ENCODE measurements at places on chromosomes 3 and 15.

DNA sequence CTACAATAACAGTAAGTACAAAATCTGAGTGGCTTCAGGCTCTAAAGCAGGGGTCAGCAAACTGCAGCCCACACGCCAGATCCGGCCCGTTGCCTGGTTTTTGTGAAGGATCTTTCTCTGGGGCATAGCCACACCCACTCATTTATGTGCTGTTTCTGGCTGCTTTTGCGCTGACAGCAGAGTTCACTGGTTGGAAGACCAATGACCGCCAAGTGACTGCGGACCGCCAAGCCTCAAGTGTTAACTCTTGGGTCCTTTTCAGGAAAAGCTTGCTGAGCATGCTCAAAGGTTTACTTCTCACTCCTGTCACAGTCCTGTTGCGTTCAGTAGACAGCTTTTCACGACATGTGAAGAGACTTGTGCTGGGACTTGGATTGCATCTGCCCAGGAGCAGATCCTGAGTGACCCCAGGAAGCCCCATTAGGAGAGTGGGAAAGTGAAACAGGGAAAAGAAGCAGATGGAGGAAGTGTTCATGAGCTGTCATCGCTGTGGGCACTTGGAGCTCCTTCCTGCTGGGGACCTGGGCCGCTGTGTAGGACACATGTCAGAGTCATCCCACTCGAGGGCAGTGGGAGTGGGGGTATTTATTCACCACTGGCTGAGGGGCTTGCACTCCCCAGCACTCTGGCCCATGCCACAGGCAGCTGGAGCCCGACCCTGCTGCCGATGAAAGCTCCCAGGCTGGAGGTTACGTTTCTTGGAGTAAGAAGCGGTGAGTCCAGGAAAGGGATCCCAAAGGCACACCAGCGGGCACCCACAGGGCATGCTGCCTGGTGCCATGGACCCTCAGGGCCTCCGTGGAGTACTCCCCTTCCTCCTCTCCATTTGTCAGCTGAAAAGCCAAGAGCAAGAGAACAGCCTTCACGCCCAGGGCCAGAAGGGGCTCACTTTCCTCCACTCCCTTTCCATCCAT, 249.1 kb downstream of the PLCL2 start:
- no peak for DNase-seq

DNA sequence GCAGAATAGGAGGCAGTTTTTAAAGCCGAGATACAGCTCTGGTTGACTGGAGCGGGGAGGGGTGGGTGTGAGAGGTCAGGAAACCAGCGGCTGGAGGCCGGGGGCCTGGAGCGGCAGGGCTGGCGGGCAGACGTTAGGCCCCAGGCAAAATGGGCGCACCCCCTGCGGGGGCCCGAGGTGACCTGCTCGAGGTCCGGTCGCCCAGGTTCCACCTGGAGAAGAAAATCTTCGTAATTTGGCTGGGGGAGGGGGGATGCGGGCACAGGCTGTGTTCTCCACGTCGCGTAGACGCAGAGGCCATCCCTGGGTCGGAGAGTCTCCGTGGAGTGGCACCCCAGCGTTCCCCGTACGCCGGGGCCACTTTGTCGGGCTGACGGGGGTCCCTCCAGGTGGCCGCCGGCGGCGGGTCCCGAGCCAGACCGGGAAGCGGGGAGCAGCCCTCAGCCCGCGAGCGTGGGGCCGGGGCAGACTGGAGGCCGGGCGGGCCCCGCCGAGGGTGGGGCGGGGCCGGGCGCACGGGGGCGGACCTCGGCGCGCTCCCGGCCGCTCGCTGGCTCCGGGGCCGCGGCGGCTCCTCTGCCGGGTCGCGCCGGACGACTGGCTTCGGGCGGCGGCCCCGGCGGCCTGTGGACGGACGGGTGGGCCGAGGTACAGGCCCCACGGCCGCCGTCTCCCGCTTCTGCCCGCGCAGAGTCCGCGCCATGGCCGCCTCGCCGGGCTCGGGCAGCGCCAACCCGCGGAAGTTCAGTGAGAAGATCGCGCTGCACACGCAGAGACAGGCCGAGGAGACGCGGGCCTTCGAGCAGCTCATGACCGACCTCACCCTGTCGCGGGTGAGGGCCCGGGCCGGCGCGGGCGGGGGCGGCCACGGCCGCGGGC, at the start of gene CRTC3:
Gene CRTC3 (plus strand): TSS at position 553 of the 879 bp plus-strand sequence. CDS start 149 bp downstream, at position 702.
- DNase-seq = no peak

DNA sequence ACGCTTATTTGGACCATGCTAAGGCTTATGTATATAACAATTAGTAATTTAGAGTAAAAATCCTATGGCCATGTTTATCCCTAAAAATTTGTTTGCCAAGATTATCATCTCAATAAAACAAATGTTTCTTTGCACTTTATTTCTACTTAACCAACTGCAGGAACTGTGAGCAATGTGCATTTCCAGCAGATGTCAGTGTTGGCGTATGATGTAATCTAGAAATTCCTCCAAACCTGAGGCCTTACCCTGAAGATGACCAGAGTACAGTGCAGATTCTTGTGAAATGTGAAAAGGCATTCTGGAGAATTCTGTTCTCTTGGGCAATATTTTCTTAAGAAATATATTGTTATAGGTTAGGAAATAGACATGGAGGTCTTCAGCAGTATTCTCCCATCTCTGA, 205.9 kb downstream of the MBNL1 start:
- DNase-seq = no peak

DNA sequence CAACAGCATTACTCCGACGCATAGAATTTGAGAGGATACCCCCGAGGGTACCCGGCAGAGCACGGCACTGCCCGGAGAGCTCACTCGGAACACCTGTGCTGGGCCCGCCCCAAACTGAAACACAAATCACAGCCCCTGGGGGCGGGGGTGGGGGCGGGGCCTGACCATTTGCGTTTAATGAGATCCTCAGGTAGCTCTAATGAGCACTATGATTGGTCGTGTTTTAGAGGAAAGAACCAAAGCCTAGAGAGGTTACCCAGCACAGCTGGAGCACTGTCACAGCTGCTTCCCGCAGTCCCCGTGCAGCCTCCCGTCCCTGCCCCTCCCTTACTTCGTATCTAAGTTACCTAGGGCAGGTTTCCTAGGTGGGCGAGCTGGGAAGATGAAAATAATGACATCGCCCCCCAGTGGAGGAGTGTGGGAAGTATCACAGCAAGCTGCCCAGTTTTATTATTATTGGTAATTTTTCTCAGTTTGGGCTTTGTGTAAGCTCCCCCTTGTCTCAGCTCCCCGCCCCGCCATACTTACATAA, 187.1 kb downstream of the PDE8A start:
- no peak for DNase-seq

- no peak for DNase-seq
Measured at GRCh38 chr3:124878561-124879336, 8.4 kb downstream of the ITGB5 start.

- DNase-seq = no peak
Measured at GRCh38 chr3:127339928-127340861, 52.3 kb upstream of the PRR20G start.

DNA sequence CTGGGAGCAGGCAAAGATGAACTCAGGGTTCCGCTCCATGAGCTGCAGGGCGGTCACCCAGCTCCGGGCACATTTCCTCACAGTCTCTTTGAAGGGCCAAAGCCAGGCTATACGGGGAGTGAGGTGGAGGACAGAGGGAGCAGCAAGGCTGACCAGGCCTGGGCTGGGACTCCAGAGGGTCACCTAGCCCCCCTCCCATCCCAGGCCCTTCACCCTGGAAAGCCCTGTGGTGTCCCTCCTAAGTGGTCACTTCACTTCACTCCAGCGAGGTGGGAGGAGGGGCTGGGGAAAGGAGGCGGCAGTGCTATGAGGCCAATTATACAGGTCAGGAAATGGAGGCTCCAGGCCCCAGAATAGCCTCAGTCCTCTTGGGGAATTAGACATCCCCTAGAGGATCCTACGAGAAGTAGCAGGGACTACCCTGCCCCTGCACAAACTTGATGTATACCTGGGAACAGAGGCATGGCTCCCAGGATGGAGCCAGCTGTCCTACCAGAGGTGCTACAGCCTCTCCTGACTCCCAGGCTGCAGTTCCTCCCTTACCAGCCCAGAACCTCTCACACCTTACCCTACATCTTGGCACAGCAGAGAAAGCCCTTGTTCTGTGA, 5.7 kb downstream of the MAN2C1 start:
- no peak for DNase-seq

GRCh38 chr15:92520914-92521623, 127.4 kb downstream of the ST8SIA2 start:
- DNase-seq = no peak

DNA sequence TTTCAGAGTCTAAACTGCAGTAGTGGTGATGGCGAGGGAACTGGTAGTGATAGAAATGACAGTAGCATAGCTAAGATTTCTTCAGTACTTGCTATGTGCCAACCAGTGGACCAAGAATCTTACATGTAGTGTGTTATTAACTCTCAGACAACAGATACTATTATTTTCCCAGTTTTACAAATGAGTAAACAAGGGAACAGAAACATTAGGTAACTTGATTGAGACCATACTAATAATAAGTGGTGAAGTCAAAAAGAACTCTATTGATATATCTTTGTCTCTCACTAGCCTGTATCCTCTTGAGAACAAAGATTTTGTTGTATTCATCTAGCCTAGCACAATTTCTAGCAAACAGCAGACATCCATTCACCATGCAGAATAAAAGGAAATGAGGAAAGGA, 250.1 kb downstream of the ZBTB20 start:
- DNase-seq = no peak

- DNase-seq = no peak
Measured at GRCh38 chr15:57878573-57878972, 172.1 kb downstream of the POLR2M start.

DNA sequence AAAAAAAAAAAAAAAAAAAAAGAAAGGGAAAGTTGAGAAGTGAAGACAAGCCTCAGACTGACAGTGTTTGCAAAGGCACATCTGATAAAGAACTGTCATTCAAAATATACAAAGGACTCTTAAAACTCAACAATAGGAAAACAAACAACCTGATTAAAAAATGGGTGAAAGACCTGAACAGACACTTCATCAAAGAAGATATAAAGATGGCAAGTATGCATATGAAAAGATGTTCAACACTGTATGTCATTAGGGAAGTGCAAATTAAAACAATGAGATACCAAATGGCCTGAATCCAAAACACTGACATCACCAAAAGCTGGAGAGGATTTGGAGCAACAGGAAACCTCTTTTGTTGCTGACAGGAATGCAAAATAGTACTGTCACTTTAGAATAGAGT, 48.6 kb downstream of the MCCC1 start:
- DNase-seq = no peak

DNA sequence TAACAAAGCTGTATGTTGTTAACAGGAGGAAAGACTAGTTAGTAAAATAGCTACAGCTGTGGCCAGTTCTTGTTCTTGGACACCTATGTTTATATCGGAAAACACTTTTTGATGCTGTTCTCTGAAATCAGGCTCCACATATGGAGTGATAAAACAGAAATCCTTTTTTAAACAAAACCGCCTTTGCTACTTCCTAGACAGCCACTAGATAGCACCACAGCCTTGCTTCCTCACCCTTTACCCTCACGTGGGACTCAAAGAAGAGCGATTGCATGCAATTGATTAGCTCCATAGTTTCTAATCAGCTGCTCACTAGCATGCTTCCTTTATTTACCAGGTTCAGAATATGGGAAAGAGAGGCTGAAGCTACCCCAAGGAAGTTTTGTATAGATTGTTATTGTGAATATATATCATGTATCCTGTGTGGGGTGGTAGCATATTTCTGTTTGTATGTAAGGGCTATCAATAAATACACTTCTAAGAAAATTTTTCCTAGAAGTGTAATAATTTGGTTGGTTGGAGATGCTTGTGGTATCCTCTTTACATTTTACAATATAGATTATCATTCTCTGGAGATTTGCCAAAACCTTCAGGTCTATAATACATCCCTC, 4.3 kb upstream of the MTFMT start:
- no peak for DNase-seq

- DNase-seq = no peak
Measured at GRCh38 chr3:143775459-143775858, 72.8 kb downstream of the SLC9A9 start.

GRCh38 chr15:74053941-74054529, 28.3 kb downstream of the GOLGA6A start:
- no peak for DNase-seq

DNA sequence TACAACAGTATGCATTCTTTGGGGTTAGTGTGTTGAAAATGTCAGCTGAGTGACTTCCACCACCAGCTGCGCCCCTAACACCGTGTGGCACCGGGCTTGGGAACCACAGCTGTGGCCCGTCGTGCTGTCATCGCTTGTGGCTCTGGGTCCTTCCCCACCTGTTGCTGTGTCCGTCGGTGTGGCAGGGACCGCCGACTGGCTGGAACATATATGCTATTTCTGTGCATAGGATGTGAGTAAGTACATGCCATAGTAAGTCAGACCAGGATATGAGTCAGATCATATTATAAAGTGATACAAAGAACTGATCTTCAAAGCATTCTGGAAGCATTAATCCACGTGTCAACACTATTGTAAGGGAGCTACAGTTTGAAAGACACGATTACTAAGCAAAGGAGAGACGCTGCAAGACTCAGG, 31.9 kb downstream of the EHD4 start:
- DNase-seq = no peak

DNA sequence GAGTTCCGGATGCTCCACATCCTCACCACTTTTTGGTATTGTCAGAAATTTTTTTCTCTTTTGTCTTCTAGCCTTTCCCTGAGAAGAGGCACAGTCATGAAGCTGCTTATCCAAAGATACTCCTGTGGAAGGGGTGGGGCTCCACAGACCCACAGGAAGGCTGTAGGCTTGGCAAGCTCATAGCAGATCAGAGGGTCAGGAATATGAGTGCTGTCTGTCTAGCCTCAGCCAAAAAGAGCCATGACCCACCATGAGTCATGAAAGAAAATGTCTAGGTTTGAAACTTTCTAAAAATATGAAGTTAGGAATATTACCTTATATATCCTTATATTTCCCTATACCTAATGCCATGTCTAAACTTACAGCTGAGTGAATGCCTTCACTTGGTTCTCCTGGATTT, 118.2 kb upstream of the THBS1 start:
- DNase-seq = no peak

DNA sequence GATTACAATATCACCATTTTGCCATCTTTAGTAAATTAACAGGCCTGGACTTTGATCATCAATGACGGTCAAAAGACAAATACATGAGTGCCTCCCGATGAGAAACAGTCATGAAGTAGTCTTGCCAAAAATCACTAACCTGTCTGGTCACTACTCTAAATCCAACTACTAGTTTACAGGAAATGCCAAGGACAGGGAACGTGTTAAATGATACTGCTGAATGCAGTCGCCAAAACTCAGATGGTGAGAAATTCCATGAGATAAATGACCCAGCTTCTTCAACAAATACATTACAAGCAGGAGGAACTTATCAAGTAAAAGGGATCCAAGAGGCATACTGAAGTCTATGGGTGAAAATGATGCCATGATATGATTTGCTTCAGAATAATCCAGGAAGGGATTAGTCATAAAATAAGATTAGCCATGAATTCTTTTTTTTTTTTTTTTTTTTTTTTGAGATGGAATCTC, 35.8 kb upstream of the ATP13A3 start:
- no peak for DNase-seq

DNA sequence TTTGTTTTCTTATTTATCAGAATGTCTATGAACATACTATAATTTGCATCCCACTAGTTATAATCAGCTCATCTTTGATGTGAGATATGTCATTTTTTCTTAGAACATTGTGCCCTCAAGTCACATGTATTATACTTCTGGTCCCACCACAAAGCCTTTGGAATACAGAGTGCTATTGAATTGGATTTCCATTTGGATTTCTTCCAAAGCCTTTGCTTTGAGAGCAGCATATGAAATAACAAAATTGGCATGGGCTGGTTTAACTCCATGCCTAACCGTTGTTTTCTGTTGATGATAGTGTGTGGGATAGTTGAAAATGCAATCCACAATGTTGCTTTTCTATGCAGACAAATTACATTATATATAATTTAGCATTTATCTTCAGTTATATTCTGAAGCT, 284.5 kb upstream of the PLSCR5 start:
- DNase-seq = no peak

GRCh38 chr3:37903320-37903719, 41.6 kb downstream of the CTDSPL start:
- DNase-seq = no peak
